ENCODE measurements at places on chromosomes 13 and 19.

DNA sequence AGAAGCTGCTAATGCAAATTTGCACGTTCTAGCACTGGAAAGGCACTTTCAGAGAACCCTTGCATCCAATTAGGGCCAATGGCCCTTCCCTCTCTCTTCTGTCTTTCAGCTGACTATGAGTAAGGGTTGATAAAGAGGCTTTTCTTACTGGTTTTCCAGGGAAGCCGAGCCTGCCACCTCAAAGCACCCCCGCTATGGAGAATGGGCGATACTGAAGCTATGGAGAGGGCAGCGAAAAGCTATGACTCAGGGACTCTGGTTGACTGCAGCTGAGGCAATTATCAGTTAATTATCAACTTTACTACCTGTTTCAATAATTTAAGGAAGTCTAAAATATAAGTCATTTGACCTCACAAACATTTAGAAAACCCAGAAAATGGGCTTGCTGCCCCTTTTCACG lies 115.8 kb downstream of the TRPC4 start:
- DNase-seq: no peak

DNA sequence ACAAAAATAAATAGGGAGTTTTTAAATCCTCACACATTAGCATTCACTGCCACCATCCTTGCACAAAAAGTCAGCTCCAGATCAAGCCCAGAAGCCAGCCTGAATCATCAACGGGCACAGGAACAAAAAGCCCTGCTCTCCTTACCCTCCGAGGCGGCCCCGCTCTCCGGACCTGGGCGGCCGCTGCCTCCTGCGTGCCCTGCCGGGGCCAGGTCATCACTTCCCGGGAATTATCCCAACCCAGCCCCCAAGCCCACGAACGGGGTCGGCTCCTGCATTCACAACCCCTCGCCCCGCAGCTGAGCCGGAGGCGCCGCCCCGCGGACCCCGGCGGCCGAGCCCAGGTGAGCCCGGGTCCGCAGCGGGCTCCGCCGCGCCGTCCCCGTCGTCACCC lies 754 bp downstream of the DNAJB1 start:
- DNase-seq: no peak

DNA sequence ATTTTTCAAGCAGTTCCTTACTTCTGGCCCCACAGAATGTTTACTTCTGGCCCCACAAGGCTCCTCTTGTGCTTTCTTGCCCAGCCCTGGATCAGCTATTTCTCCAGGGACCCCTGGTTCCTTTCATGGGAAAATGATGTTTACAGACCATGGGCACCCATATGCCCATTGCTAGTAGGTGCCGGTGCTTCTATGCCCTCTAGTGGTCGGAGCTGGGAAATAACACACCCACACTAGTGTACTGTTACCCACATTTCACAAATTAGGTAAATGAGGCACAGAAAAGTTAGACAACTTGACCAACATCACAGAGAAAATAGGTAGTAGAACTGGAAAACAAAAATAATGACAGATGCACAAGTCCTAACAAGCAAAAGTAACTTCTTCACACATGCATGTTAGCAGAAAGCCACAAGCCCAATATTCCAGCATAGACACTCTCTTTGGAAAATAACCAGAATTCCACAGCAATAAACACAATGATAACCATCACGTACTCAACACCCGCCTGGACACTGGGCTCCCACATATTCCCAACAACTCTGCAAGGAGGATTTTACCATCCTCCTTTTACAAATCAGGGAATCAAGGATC lies 1.3 kb upstream of the CEACAM6 start:
- peak; percentile 10 for DNase-seq

GRCh38 chr19:32254509-32254890 lies 90.9 kb upstream of the ZNF507 start:
- no peak for DNase-seq

DNA sequence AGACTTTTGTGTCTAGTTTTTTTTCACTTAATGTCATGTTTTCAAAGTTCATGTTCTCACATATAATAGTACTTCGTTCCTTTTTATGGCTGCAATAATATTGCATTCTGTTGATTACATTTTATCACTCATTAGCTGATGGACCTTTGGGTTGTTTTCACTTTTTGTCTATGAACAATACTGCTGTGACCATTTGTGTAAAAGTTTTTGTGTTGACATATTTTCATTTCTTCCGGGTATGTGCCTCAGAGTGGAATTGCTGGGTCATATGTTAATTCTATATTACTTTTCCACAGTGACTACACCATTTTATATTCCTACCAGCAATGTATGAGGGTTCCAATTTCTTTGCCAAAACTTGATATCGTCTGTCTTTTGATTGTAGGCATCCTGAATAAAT lies 85.8 kb upstream of the MLNR start:
- DNase-seq: no peak

GRCh38 chr19:7874897-7875273 lies 695 bp upstream of the PRR36 start:
- DNase-seq: no peak

- no peak for DNase-seq
These were observed 10.0 kb downstream of the CUL4A start for GRCh38 chr13:113219256-113219940.

DNA sequence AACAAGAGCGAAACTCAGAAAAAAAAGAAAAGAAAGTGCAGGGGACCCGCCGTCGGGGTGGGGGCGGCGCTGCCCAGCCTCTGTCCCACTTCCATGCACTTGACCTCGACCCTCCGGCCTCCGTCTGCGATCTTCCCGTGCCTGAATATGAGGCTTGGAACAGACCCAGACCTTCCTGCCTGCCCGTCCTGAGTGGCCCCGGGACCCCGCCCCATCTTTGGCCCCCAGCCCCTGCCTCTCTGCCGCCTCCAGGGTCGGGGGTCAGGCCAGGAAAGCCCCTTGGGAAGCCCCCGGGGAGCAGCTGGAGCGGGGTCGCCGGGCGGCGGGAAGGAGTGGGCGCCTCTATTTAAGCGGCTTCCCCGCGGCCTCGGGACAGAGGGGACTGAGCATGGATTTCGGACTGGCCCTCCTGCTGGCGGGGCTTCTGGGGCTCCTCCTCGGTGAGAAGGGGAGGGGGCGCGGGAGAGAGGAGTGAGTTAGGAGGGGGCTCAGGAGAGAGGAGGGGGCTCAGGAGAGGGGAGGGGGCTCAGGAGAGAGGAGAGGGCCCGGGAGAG lies at the start of gene MADCAM1:
MADCAM1 (plus strand) TSS at position 375 of the 554 bp plus-strand sequence; CDS start at position 389, 14 bp downstream.
- no peak for DNase-seq

DNA sequence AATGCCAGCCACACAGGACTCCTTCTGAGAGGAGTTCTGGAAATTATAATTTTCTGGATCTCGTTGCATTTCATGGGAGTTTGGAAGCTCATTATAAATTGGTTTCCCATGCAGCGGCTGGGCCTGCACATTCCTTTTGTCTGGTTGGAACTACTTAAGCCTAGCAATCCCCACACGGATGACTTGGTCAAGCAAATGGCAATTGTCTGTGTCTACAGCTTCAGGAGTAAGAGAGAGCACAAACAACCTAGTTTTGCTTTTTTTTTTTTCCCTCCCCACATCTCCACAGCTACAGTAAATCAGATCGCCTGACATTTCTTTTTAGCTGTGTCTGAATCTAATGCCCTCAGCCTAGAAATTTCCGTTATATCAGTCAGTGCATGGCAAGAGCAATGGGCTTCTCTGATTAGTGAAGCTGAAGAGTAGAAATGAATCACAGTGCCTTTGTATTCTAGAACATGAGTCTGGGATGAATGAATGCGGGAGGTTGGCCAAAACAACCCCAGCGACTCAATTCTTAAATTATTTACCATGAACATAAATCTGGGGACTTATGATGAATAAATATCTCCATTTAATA lies 15.1 kb downstream of the PCDH8 start:
- no peak for DNase-seq

- no peak for DNase-seq
These were observed 107.5 kb downstream of the KLF12 start for GRCh38 chr13:74026753-74027152.

- peak; percentile 97 for DNase-seq
These were observed 2.7 kb downstream of the TPM4 start for GRCh38 chr19:16078759-16079707.

DNA sequence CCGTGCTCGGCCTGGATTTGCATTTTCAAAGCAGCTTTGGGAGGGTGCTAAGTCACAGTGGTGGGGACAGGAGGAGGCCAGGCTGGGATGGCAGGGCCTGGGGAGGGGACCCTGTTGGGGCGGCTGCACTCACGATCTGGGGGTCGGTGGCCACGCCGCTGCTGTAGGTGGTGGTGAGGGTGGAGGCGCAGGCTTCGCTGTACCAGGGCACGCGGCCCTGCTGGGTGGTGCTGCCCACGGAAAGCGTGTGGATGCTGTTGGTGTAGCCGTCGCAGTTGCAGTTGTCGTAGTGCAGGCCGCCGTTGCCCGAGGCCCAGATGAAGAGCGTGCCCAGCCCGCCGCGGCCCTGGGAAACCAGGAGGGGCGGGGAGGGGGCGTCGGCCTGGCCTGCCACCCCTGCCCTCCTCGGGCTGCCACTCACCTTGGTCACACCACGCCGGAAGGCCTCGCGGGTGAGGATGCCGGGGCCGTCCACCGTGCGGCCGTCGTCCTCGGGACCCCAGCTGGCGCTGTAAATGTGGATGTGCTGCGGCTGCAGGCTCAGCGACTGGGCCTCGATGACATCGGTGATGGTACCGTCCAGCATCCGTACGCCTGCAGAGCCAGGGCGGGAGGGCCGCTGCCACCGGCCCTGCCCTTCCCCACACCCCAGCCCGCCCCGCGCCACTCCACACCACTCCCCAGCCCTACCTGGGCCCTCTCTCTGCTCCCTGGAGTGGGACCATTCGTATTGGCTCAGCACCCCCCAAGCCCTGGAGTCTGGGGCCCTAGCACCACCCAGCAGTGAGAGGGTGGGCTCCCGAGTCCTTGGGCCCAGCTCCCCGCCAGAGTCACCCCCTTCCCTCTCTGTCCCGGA lies 3.2 kb downstream of the PCSK4 start:
- no peak for DNase-seq

GRCh38 chr13:39547108-39547507 lies 55.9 kb downstream of the LHFPL6 start:
- DNase-seq: no peak

DNA sequence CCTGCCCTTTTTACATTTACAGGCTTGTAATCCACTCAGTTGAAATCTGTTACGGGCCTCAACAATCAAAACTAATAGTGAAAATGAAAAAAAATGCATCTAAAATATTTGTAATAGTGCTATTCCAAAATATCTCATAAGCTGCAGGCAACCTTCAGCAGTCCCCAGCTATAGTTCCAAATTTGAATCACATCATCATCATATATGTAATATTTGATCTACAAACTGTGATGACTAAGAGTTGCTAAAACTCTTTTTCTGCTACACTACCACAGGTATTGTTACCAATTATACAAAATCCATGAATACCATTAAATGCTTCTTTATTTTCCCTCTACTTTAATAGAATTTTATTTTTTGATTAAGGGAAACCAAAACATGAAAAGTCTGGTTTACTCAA lies 121.4 kb upstream of the RFC3 start:
- no peak for DNase-seq

GRCh38 chr13:48661107-48661506 lies 7.4 kb downstream of the CYSLTR2 start:
- DNase-seq: no peak

GRCh38 chr13:64782466-64782865 lies 2447.7 kb downstream of the PCDH9 start:
- no peak for DNase-seq

DNA sequence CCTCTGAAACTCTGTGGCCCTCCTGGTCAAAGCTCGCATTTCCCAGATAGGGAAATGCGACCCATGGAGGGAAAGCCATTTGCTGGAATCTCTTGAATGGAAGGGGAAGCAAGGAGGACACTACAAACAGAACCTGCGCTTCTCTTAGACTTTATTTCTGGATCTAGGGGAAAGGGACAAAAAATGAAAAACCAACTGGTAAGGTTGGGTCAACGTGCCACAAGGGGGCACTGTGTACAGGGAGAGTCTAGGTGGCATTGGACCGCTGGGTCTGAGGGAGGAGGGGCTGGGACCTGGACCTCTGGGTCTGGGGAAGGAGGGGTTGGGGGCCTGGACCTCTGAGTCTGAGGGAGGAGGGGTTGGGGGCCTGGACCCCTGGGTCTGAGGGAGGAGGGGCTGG lies 5.0 kb downstream of the KLK4 start:
- DNase-seq: no peak

DNA sequence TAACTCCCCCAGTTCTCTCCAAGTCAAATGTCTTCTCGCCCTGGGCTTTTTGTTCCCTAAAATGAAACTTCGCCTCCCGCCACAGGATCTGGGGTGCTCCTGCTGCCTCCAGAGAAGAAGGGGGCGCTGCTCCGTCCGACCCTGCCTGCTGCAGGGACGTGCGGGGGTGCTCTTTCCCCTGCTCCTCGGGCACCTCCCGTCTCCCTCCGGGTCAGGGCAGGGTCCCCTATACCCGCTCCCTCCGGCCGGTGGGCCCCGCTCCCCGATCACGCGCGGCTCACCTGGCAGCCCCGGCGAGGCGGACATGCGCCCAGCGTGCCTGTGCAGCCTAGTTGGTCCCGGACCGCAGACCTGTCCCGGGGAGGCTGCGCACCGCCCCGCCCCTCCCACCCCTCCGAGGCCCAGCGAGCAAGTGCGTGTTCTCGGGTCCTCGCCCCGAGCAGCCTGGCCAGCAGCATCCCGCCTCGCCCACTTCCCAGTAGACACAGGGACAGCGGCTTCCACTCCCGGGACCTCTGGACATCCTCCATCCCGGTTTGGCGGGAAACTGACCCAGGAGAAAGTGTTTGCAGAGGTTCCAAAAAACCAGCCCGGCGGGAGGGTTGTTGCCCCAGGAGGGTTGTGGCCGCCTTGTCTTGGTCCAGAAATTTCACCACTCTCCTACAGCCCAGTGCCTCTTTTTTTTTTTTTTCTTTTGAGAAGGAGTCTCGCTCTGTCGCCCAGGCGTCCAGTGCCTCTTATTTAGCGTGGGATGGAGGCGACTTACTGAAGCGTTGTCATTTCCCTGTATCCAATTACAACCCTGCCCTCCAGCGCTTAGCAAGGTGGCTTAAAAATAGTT lies at the start of gene OXGR1:
OXGR1 (minus strand) TSS at position 460 of the 841 bp plus-strand sequence. CDS start 6,717 bp downstream, outside the sequence.
- DNase-seq: no peak

- no peak for DNase-seq
These were observed 142.1 kb downstream of the PDS5B start for GRCh38 chr13:32728327-32728726.

DNA sequence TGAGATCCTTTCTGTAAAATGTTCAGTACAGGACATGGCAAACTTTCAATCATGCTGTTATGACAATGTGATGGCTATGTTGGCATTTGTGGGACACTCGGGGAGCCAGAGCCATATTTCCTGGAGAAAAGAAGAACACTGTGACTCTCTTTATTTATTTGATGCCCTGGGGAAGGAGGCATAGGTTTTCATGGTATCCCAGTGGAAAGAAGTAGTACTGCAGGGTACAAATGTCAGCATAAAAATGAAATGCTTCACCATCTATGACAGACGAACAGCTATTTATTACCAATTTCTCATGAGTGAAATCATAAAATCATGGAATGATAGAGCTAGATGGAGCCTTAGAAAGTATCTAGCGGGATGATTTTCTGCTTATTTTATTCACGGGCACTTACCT lies 217.1 kb downstream of the COL4A1 start:
- no peak for DNase-seq

- no peak for DNase-seq
These were observed 99.6 kb downstream of the LIG4 start for GRCh38 chr13:108115738-108116137.

GRCh38 chr19:15964231-15964630 lies 15.4 kb downstream of the OR10H4 start:
- no peak for DNase-seq

All from DMS 273 treated with DMSO at 0.1 percent for 48 hours (cell line).